Mammary epithelial cell (primary cell): ENCODE measurements at places on chromosomes 2 and 18. TPM values are rescaled to one million over a fixed set of nuclear protein-coding genes. Genes with fewer than 3 reads are reported as not detected.

Gene PRKAG3
- not detected for polyA plus RNA-seq

Gene ADNP2
- 9.1 TPM for polyA plus RNA-seq

Gene CKAP2L
- polyA plus RNA-seq = 15.1 TPM

Gene RAX
- not detected for polyA plus RNA-seq

Gene KCNS3
- polyA plus RNA-seq = 3.8 TPM
